Aorta (tissue), 5 donors: ENCODE measurements at places on chromosomes 7 and 10. TPM values are rescaled to one million over a fixed set of nuclear protein-coding genes. Genes with fewer than 3 reads are reported as not detected.
A peak's percentile ranks its signal among the peaks of the same experiment; 100 is the strongest.

VTI1A gene
- total RNA-seq, result 43.1 TPM

GJD4 gene
- not detected for total RNA-seq

C10orf105 gene
- 0.42 TPM for total RNA-seq

FAM24B gene
- total RNA-seq, result 3.9 TPM

HMX2 gene
- not detected for total RNA-seq

STEAP4 gene
- 125 TPM for total RNA-seq

PON1 gene
- not detected for total RNA-seq

INHBA gene
- total RNA-seq, result 73.3 TPM

XRCC2 gene
- total RNA-seq, result 0.19 TPM

DNA sequence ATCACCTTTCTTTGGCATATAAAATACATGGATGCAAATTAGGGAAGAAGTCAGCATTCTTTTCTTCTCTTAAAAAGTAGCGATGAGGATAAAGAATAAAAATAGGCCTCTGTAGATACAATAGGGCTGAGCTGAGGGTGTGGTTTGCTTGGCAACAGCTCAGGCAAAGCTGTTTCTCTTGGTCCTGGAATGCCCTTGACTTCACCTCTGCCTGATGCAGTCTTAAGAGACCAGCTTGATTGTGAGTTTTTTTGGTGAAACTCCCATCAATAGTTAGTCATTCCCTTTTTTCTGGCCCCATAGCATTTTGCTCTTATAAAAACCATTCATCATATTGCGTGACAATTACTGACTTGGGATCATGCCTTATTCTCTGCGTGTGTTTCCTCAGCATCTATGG is 42.1 kb upstream of the MKLN1 start:
- peak; percentile 57 for DNase-seq

DNA sequence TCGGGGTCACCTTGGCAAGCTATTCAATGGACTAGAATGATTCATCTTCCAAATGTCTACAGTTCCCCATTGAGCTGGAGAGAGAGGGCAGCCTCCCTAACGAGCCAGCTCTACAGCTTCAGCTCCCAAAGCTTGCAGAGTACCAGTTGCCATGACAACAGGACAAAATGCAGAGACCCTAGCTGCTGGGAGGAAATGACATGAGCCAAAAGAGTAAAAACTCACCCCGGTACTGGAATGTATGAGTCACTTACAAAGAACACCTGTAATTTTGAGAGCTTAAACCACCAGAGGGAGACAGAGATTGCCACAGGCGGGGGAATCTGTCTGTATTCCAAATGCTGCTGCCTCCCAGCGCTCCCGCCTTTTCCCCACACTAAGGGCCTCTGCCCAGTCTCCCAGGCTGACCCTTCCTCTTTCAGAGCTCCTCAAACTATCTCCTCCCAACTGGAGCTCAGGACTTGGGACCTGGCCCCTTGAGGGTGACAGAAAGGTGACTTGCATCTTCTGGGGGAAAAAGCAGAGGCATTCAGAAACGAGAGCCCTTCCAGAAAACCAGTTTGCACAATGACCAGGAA is 95.5 kb downstream of the CUL2 start:
- DNase-seq, result no peak

- DNase-seq, result no peak
Observed at GRCh38 chr7:27843584-27844305, 103.8 kb downstream of the TAX1BP1 start.

- no peak for DNase-seq
Observed at GRCh38 chr10:99435986-99436638, 5.7 kb upstream of the GOT1 start.

GRCh38 chr10:16586358-16587138 is 64.9 kb upstream of the C1QL3 start:
- no peak for DNase-seq

GRCh38 chr7:37920849-37921805 is 687 bp downstream of the EPDR1 start:
- peak; percentile 63 for DNase-seq

GRCh38 chr10:124993736-124994451 is 52.0 kb downstream of the ZRANB1 start:
- DNase-seq, result no peak

- DNase-seq, result no peak
Observed at GRCh38 chr7:127890726-127891125, 140.5 kb downstream of the LRRC4 start.

- DNase-seq, result no peak
Observed at GRCh38 chr7:2230226-2230625, 2.5 kb downstream of the MAD1L1 start.

GRCh38 chr7:47414342-47415317 is 167.3 kb downstream of the TNS3 start:
- no peak for DNase-seq

- DNase-seq, result no peak
Observed at GRCh38 chr10:7598771-7599170, 68.0 kb downstream of the ITIH5 start.

DNA sequence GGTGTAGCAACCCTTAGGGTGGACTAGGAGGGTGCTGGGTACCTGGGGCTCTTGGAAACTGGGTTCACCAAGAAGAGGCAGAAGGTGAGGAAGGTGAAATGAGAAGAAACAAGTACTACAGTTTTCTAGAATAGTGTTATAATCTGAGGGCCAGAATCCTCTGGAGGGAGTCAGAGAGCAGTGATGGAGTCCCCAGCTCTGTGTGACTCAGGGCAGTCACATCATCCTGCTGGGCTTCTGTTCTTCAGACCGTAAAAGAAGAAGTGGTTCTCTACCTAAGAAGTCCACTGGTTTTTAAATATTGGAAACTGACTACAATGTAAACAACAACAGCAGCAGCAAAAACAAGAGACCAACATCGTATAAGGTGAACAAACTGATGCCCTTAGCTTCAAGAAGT is 197.3 kb downstream of the PRPF18 start:
- no peak for DNase-seq

DNA sequence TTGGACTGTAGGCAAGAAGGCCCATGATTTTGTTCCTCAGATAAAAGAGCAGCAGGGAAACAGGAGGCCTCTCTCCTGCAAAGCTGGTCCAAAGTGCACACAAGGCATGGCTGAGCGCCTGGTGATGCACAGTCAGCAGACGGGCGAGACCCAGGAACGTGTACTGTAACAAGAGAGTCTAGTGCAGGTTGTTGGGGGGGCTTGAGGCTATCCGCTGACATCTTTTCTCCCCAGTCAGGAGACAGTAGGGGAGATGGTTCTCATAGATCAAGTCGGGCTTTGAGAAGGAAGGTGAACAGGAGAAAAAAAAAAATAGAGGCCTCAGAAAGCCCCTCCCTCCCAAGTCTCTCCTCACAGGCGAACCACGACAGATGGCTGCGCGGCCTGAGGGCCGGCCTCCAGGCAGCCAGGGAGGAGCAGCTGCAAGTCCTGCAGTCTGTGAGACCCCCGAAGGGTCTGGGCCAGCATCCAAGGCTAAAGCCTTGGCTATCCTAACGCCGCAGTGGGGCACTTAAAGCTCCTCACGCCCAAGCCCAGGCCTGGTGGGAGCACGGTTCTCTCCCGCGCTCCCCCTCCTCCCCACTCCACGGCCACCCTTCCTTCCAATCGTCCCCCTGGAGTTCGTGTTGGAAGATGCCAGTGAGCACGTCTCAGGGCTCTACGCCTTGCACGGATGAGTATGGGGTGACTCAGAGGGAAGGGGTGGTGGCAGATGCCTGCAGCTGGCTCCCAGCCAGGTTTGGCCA is 68.3 kb downstream of the PRKAG2 start:
- DNase-seq, result peak; percentile 57

- DNase-seq, result no peak
Observed at GRCh38 chr7:129494041-129494440, 8.3 kb upstream of the SMKR1 start.
